Hematopoietic multipotent progenitor cell treated with erythropoietin and hydrocortisone succinate and interleukin-3 and kit ligand, for 8 days (in vitro differentiated cells): ENCODE measurements at places on chromosomes 5 and 9.

DNA sequence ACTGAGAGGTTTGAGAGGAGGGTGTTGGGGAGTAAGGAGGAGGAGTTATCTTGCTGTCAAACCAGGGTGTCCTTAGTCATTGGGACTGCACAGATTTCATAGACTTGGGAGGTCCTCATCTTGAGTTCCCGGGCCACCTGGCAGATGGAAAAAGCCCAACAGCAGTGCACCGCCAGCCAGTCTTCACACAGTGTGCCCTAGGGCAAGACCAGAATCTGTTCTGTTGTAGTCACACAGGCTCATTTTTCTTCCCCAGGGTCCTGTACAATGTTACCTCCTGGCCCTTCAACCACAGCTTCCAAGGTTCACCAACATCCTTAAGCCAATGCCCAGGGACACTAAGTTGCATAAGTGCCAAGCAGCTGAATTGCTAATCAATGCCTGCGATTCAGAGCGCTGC is 21.0 kb downstream of the PLAC8L1 start:
- no peak for DNase-seq

DNA sequence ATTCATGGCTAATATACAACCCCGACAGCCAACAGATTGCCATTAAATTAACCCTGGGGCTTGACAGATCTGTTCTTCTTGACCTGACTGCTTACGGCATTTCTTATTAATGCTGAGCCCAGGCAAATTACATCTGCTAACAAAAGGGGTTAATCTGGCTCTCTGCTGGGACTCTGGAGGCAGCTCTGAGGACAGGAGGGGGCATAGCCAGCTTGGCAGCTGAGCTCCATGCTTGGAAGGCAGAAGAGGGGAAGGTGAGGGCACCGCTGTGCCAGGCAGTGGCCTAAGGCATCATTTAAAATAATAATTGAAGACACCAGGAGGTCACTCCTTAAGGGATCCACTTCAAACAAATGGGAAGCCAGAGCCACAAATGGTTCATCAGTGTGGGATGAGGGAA is 126.0 kb upstream of the GPR151 start:
- DNase-seq, result no peak

DNA sequence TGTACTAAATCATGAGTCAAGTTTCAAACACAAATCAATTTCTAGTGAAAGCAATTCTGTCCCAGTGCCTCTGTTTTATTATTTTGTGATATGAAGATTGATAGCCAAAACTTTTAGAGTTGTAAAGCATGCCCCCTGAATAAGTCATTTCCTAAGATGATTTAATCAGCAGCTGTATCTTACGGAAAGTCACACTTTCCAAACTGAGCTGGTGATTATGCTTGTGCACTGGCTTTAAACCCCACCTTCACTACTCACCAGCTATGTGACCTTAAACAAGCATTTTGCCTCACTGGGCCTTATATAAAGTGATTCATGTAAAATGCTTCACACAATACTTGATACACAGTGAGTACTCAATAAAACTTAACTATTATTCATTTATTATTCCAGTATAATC is 78.1 kb downstream of the EDIL3 start:
- no peak for DNase-seq

DNA sequence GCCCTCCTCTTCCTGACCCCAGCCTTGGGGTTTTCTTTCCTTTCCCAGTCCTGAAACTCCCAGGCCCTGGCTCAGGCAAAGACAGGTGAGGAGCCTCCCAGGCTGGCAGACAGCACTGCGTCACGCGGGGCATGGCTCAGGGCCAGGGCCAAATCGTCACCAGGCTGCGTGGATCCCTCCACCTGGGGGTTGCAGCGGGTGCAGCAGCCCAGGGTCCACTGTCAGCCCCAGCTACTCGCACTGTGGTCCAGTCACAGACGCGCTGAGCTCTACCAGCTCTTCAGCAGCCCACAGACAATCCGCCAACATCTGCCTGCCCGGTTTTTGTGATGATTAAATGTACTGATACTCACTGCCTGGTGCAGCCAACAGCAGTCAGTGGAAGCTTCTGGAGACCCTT is 12.1 kb downstream of the FAM78A start:
- no peak for DNase-seq

DNA sequence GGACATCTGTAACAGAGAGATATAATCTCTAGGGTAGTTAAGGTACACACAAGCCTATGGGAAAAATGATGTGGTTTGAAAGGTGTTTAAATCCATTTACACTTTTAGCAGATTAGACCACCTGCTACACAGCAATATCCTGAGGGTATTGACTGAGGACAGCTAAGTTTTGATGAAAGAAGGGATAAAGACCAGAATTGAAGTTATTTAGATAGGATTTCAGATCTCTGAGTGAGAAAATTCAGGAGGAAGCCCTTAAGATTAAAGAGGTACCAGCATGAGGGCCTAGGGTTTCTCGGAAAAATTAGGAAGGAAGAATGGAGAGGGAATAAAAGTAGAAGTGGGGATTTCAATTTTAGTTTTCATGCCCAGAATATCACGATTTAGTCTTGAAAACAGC is 267.3 kb downstream of the COX7C start:
- no peak for DNase-seq

GRCh38 chr9:134683714-134684374 is 42.2 kb downstream of the COL5A1 start:
- no peak for DNase-seq

DNA sequence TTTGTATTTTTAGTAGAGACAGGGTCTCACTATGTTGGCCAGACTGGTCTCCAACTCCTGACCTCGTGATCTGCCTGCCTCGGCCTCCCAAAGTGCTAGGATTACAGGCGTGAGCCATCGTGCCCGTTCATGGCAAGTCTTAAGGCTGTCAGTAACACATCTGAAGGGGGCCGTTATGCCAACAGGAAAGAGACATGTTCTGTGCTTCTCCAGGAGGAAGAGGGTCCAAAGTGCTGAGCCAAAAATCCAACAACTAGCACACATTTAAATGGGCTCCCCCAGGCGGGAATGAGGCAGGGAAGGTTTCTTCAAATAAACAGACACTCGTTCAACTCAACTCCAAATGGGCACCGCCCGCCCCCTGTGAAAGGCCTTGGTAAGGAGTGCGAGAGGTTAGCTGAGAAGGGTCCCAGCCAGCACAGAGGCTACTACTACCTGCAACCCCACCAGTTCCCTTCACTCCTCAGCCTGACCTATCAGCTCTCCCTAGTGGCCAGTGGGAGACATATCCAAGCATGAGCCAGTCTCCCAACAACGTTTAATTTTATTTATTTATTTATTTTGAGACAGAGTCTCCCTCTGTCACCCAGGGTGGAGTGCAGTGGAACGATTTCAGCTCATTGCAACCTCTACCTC is 84.1 kb upstream of the DMRT1 start:
- peak; percentile 72 for DNase-seq

- no peak for DNase-seq
Measured at GRCh38 chr9:137380606-137381005, 42.4 kb downstream of the EXD3 start.

- DNase-seq, result no peak
Measured at GRCh38 chr5:89545626-89546025, 662.6 kb upstream of the MEF2C start.

GRCh38 chr9:105311306-105311705 is 66.9 kb downstream of the SLC44A1 start:
- no peak for DNase-seq

DNA sequence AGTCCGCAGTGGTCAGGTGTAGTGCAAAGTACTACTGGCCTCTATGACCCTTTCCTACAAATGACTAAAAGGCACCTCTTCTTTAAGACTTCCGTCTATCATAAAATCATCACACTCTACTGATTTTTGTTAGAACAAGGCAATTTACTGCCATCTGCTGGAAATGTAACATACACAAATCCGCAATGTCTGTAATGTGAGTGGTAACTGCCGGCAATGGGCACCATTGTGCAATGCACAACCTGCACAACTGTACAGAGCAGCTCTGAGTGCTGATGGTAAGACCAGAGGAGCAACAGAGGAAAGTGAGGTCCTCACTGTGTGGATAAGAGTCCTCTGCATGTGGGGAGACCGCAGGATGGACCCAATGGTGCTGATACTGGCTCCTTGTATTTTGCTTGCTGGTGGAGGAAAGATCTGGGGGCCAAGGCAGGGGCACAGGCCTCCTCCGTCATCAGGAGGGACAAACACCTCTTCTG is 103.7 kb downstream of the ATPSCKMT start:
- DNase-seq, result peak; percentile 31

- DNase-seq, result no peak
Measured at GRCh38 chr9:98958271-98958984, 14.7 kb downstream of the COL15A1 start.

DNA sequence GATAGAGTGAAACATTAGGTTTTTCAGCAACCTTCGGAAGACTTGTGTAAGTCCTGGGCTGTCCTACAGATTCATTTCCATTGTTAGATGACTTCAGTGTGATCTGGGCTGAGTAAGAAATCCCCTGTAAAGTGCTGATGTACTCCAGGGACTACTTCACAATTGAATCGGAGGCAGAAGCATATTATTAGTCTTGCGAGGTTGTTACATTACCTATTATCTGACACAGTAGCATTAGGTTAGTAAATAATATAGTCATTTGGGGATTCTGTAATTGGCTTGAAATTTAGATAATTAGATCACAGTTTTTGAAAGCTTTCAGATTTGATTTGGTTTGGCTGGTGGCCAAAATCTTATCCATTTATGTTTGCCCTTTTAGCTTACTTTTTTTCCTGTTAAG is 62.4 kb downstream of the DMRT1 start:
- DNase-seq, result no peak

DNA sequence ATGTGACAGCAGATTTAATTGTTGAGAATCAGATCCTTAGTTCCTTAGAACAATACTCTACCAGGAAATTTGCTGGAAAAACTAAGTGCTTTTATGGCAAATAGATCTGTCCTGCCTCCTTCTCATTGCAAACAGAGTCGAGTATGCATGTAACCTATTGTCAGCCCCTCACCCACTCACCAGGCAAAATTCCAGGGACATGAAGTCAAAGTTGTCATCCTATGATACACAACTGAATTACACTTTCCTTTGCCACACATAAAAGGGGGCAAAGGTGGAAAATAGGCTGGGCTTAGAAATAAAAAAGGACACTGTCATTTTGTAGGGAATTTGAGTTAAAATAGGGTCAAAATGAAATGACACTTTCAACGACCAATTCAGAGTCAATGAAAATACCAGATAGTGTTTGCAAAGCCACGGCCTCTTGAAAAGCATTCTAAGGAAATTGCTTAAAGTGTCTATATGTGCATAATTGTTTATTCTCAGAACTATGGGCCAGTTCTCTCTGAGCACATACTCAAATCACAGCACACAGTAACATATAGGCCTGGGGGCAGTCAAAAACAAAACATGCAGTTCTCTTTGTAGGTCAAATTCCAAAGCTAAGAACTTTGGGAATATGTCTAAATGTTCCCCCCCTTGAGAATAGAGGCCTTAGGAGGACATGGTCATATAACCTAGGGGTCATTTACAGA is 452.8 kb downstream of the NFIB start:
- DNase-seq, result no peak

DNA sequence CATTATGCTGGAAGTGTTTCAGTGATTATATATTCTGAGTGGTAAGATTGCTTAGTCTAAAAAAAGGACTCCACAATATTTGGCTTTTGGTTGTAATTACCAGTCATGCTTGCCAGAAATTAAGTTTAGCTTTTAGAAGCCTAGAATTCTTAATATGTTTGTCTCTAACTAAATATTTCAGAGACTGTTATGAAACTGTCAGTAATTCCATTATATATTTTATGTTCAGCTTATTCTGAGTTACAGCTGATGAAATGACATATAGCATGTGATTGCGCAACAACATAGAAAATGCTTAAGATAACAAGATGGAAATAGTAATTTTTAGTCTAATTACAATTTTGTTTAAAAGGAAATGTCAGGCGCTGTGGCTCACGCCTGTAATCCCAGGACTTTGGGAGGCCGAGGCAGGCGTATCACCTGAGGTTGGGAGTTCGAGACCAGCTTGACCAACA is 44.2 kb downstream of the KIAA1958 start:
- no peak for DNase-seq

- no peak for DNase-seq
Measured at GRCh38 chr9:84207491-84207951, 133.0 kb downstream of the SLC28A3 start.

GRCh38 chr9:5832071-5832537 is 813 bp downstream of the ERMP1 start:
- DNase-seq, result peak; percentile 67
